ENCODE measurements at places on chromosomes 11 and 22. TPM values are rescaled to one million over a fixed set of nuclear protein-coding genes. Genes with fewer than 3 reads are reported as not detected.

RIMBP3C gene
- 0.68 TPM for total RNA-seq

NCR3LG1 gene
- 1.1 TPM for total RNA-seq

MMP7 gene
- not detected for total RNA-seq

ART1 gene
- total RNA-seq = not detected

VSIG10L2 gene
- not detected for total RNA-seq

KCNK4 gene
- not detected for total RNA-seq

CRYBA4 gene
- 0.27 TPM for total RNA-seq

BAIAP2L2 gene
- 0.61 TPM for total RNA-seq

CRYBB3 gene
- total RNA-seq = 0.61 TPM

UPB1 gene
- 0.34 TPM for total RNA-seq

GRIA4 gene
- not detected for total RNA-seq

CENATAC gene
- total RNA-seq = 62.5 TPM

NLRP10 gene
- total RNA-seq = not detected

BARX2 gene
- 2.7 TPM for total RNA-seq

FOLH1 gene
- not detected for total RNA-seq

C11orf86 gene
- total RNA-seq = not detected

POTEH gene
- not detected for total RNA-seq

PRSS23 gene
- total RNA-seq = 11.7 TPM

HTR3A gene
- not detected for total RNA-seq

GGT5 gene
- 0.22 TPM for total RNA-seq

CASP5 gene
- total RNA-seq = 0.17 TPM

OLFML1 gene
- total RNA-seq = not detected

SELENOM gene
- 9.6 TPM for total RNA-seq

TPH1 gene
- 0.56 TPM for total RNA-seq

TSPAN18 gene
- total RNA-seq = 44.9 TPM

SLC16A8 gene
- total RNA-seq = not detected

KCNQ1OT1 gene
- total RNA-seq = 0.54 TPM

AIFM3 gene
- total RNA-seq = 0.51 TPM

SPON1 gene
- total RNA-seq = 0.85 TPM

TEX54 gene
- total RNA-seq = not detected

TRIM29 gene
- not detected for total RNA-seq

FBLN1 gene
- not detected for total RNA-seq

MS4A8 gene
- total RNA-seq = not detected
